ENCODE measurements at places on chromosomes 6 and 20. TPM values are rescaled to one million over a fixed set of nuclear protein-coding genes. Genes with fewer than 3 reads are reported as not detected.

Gene PRSS16
- 0.98 TPM for total RNA-seq

Gene OR12D3
- not detected for total RNA-seq

Gene ZC2HC1B
- not detected for total RNA-seq

Gene HMGN3
- total RNA-seq: 26.8 TPM

Gene TP53TG5
- 0.36 TPM for total RNA-seq

Gene RGS17
- total RNA-seq: not detected

Gene SNX5
- 60.3 TPM for total RNA-seq

Gene SAMD5
- not detected for total RNA-seq

Gene MATN4
- total RNA-seq: not detected

Gene ID1
- 24.2 TPM for total RNA-seq

Gene CNR1
- total RNA-seq: not detected

Gene MYBL2
- total RNA-seq: 0.56 TPM

Gene AGER
- total RNA-seq: 23.5 TPM

Gene LAMA2
- total RNA-seq: 0.05 TPM

Gene GJA10
- not detected for total RNA-seq

Gene PACSIN1
- total RNA-seq: 1.3 TPM

Gene PHACTR1
- total RNA-seq: 2.3 TPM

Gene TMEM244
- not detected for total RNA-seq

Gene TNXB
- total RNA-seq: 9.0 TPM

Gene ARMH2
- not detected for total RNA-seq

Gene CHRNA4
- not detected for total RNA-seq

Gene DNMT3B
- 0.33 TPM for total RNA-seq

Gene FOXF2
- not detected for total RNA-seq

Gene RIPPLY2
- not detected for total RNA-seq

Gene KCNS1
- not detected for total RNA-seq

Gene MICB
- total RNA-seq: 14.3 TPM

Gene ADGRF5
- not detected for total RNA-seq

Gene SPEF1
- not detected for total RNA-seq

Gene OXT
- total RNA-seq: 1.6 TPM

Gene EPHA7
- not detected for total RNA-seq

Gene CUL9
- 75.5 TPM for total RNA-seq

Gene NKAIN4
- not detected for total RNA-seq

Gene PXMP4
- total RNA-seq: 4.1 TPM

Gene NOX3
- total RNA-seq: not detected

Gene PDE10A
- not detected for total RNA-seq

Gene CLIC5
- total RNA-seq: 2.5 TPM

Gene PI3
- not detected for total RNA-seq

Gene SAMD3
- total RNA-seq: 28.7 TPM

Gene FAM209B
- total RNA-seq: 3.1 TPM

Gene BNIP5
- total RNA-seq: not detected

Gene OR2H1
- total RNA-seq: not detected

Gene RCAN2
- total RNA-seq: not detected

Gene TMEM170B
- 2.1 TPM for total RNA-seq

Gene RAET1E
- not detected for total RNA-seq

Gene PPP1R14C
- total RNA-seq: not detected

Gene TFAP2A
- total RNA-seq: 0.16 TPM

Gene SOX18
- not detected for total RNA-seq

Gene CAGE1
- total RNA-seq: 0.39 TPM

Gene FLRT3
- not detected for total RNA-seq

Gene KHDC1
- 0.71 TPM for total RNA-seq

Gene PARD6B
- 5.6 TPM for total RNA-seq

Gene PTCHD4
- not detected for total RNA-seq
